ENCODE measurements at places on chromosomes 2 and 18. TPM values are rescaled to one million over a fixed set of nuclear protein-coding genes. Genes with fewer than 3 reads are reported as not detected.

Gene MARCO
- not detected for polyA plus RNA-seq

Gene BMP10
- polyA plus RNA-seq: not detected

Gene ACOXL
- 0.83 TPM for polyA plus RNA-seq

Gene ID2
- polyA plus RNA-seq: 312 TPM

Gene PROKR1
- 0.31 TPM for polyA plus RNA-seq

Gene TSPYL6
- not detected for polyA plus RNA-seq

Gene FIGN
- polyA plus RNA-seq: 9.5 TPM

Gene ANKRD30B
- polyA plus RNA-seq: 0.26 TPM

Gene ETAA1
- 28.2 TPM for polyA plus RNA-seq

Gene PLB1
- polyA plus RNA-seq: 1.2 TPM

Gene SLC16A14
- 7.6 TPM for polyA plus RNA-seq

Gene RNF144A
- polyA plus RNA-seq: 62.2 TPM

Gene WNT10A
- 0.57 TPM for polyA plus RNA-seq

Gene SLC4A5
- polyA plus RNA-seq: 2.2 TPM

Gene FAM237A
- not detected for polyA plus RNA-seq

Gene DIPK1C
- 0.27 TPM for polyA plus RNA-seq

DNA sequence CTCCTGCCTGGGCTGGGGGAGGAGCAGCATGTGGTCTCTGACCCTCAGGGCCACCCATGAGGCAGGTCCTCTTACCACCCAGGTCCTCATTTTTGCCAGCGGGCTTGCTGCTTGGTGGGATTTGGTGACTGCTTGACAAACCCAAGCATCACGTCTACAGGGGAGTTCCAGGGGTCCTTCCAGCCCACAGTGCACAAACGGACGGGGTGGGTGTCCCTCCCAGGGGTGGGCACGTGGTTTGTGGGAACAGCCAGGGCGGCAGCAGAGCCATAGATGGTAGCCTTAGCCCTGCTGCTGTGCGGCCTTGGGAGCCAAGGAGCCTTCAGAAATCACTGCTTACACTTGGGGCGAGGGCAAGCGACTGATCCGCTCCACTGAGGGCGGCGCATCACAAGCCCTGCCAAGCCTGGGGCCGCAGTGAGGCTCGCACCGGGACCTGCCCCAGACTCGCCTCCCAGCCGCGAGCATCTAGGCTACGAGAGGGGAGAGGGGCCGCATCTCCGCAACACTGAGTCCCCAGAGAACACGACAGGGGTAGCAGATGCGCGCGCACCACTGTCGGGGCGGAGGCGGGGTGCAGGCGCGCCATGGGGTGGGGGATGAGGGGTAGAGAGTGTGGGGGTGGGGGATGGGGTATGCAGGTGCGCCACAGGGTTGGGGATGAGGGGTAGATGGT lies 36.9 kb downstream of the SNED1 start:
- DNase-seq: no peak

GRCh38 chr2:157339965-157340655 lies 14.5 kb upstream of the ERMN start:
- no peak for DNase-seq

- no peak for DNase-seq
Measured at GRCh38 chr2:105626212-105626965, 118.3 kb upstream of the NCK2 start.

GRCh38 chr2:142930835-142931398 lies 53.5 kb downstream of the KYNU start:
- no peak for DNase-seq

DNA sequence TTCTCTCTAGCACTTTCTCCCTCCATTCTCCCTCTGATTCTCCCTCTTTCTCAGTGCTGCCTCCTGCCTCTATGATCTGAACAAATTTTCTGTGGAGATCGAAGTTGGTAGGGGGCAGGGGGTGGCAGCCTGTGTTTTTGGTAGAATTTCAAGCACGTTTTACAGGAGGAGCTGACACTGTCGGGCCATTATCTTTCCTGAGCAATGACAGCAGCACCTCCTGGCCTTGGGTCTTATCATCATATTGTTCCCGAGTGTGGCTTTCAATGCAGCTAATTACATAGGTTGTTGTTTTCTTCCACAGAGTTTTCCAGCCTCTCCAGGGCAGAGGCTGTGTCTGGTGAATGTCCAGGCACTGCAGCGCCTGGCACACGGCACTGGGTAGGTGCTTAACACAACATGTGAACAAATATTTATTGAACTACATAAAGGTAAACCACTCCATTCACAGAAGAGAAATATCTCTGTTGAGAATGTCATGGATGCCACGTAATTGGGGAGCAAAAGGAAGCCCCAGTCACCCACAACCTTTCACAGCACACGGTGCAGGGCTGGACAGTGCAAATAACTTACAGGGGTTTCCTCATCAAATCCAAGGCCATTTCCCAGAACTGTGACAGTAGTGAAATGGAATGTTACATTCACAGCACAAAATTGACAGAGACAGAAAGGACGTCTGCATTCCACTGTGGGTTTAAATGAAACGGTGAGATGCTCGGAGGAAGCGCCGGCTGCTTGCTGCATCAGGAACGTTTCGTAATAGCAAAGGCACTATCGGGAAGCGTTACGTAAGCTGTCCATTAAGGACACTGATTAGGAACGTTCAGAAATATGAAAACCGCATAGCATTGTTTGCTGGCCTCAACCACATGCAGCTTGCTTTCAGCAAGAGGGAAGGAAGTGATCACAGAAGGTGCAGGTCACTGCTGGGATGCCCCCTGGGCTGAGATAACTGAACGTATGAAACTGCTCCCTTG lies 6.5 kb upstream of the KCNG2 start:
- DNase-seq: no peak

- DNase-seq: no peak
Measured at GRCh38 chr2:217085543-217085942, 225.7 kb upstream of the TNP1 start.

DNA sequence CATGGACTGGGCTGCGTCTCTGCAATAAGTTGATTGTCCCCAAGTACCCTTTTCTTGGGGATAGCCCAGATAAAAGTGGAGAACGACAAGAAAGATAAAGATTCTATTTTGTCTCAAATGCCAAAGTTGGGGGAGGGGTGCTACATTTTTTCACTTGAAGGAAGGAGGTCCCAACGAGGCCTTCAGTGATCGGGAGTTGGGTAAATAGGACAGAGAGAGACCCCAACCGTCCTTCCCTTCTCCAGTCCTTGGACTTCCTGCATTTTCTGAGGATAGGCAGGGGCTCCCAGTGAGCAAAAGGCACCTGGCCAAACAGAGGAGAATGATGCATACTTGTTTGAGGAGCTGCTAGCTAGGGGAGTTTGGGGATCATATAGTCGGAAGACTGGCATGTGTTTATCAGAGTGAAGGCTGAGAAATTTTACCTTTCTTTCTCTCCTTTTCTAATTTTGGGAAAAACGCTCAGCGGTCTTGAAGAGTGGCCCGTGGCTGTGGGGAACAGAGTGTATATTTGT lies 3.5 kb upstream of the EN1 start:
- DNase-seq: no peak

DNA sequence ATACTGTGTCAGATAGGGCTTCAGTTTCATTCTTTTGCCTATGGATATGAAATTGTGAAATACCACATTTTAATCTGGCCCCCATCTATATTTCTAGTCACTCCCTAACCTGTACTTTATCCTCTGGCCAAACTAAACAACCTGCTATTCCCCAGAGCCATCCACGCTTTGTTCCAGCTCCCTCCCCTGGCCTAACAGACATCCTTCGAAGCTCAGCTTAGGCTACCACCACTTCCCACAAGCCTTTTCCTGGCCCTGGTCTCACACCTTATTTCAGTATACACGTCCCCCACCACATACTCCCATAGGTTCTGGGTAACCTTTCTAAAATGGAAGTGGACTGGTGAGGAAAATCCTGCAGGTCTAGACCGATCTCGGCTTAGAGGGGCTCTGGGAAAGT lies 55.4 kb downstream of the MAP4K3 start:
- no peak for DNase-seq

- DNase-seq: no peak
Measured at GRCh38 chr2:74385396-74385795, 5.3 kb upstream of the DCTN1 start.

GRCh38 chr2:26346454-26347053 lies at the start of gene ADGRF3:
ADGRF3 (minus strand) TSS chr2:26346789; CDS start chr2:26346234, 555 bp downstream.
- no peak for DNase-seq

DNA sequence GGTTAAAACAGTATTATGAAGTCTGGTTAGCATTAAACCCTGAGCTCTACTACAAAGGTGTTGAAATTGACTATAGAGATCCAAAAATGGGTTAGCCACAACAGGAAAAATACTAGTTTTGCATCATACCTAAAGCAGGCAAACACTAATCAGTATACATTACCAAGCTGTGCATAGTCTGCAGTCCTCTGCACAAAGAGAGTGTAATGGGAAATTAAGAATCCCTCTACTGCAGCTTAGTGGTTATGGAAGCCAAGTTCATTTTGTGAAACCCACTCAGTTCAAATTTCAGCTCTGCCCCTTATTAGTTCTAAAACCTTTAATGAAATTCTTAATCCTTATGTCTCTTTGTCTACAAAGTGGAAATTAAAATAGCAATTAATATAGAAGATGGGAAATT lies 192.1 kb downstream of the MBD2 start:
- DNase-seq: no peak

DNA sequence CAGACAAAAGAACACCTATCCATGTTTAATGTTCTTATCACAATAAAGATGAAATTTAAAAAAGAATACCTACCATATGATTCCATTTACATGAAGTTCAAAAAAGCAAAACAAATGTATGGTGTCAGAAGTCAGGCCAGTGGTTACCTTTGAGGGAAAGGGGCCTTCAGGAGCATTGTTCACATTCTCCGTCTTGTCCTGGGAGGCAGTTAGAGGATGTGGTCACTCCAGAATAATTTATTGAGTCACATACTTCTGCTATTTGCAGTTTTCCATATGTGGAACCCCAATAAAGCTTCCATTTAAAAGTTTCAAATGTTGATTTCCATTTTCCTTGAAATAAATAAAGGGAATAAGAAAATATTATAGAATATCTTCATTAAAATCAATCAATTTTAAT lies 41.6 kb upstream of the POU3F3 start:
- DNase-seq: no peak

DNA sequence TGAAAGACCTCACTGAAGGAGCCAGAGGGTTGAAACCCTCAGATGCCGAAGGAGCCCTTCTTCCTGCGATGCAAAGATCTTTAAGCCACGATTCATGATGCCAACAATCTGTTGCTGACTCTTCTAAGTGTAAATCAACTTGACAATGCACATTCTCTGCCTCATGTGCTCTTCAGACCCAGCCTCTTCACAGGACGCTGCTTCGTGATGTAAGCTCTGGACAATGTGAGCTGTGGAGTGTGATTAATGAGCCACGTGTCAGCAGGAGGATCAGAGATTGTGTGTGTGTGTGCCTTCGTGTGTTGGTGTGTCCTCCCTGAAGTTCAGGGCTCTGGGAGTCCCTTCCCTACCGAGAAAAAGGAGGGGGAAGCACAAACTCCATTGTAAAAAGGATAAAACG lies 26.5 kb upstream of the TWIST2 start:
- DNase-seq: peak; percentile 12

- DNase-seq: no peak
Measured at GRCh38 chr2:47043142-47043890, 111.8 kb downstream of the STPG4 start.

GRCh38 chr2:134260713-134261112 lies 6.8 kb downstream of the MGAT5 start:
- DNase-seq: no peak

DNA sequence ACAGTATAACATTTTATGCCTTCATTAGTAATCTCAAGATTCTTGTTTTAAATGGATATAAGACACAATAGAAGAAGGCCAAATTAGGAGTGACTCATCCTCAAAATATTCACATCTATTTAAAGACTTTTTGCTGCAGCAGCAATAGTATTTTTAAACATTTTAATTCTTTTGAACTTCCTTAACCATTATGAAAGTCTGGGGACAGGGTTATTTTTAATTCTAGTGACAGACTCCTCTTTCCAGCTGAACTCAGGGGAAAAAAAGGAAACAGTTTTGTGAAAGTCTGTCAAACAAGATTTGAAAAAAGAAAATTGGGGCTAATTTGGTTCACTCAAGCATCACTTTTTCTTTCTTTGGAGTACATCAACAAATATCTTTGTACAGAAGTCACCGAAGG lies 541.8 kb downstream of the NUP35 start:
- no peak for DNase-seq

- no peak for DNase-seq
Measured at GRCh38 chr2:189851174-189851826, 67.0 kb downstream of the PMS1 start.

- no peak for DNase-seq
Measured at GRCh38 chr2:110819711-110820110, 87.3 kb downstream of the ACOXL start.

GRCh38 chr2:104863468-104864279 lies 9.8 kb downstream of the POU3F3 start:
- DNase-seq: no peak

- no peak for DNase-seq
Measured at GRCh38 chr18:72201032-72201431, 343.1 kb downstream of the CBLN2 start.

DNA sequence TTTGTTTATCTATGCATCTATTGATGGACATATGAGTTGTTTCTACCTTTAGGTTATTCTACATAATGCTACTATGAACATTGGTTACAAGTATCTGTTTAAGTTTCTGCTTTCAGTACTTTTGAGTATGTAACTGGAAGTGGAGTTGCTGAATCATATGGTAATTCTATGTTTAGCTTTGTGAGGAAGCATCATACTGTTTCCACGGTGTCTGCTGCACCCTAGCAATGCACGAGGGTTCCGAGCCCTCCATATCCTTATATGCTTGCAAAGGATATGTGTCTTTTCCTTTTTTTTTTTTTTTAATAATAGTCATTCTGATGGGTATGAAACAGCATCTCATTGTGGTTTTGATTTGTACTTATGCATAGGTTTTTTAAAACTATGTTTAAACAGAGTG lies 83.7 kb downstream of the FMNL2 start:
- DNase-seq: no peak

Data from right renal cortex interstitium (tissue), 3 donors.